ENCODE measurements at places on chromosomes 16 and 17.

- DNase-seq: no peak
These were observed 8.0 kb downstream of the IGF2BP1 start for GRCh38 chr17:49005140-49005539.

DNA sequence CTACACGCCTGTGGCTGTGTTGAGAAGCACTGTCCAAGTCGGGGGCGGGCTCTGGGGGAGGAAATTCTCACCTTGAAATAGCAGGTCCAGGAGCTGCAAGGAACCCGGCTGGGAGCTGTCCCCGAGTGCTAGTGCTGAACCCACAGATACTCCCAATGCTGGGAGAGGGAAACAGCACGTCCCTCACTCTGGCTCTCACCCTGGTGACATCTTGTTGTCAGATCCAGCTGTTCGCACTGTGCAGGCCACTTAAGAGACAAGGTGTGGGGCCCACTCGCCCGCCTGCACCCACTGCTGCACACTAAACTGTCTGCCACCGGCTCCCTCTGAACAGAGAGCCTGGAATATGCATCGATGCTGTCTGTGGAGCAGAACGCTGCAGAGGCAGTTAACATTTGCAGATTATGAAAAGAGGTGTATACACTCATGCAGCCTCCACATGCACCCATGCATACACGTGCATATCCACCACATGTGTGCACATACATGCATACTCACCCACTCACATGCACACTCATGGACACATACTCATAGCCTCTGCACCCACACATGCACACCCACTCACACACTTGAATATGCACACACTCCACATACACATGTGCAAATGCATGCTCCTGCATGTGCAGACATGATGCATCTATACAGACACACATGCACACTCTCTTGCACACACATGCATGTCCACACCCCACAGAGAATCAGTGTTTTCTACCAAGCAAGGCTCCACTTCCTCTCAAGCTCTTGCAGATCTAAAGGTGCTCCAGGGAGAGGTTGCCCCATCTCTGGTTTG, 42.0 kb downstream of the MGAT5B start:
- no peak for DNase-seq

- DNase-seq: peak; percentile 68
These were observed 952 bp downstream of the CD300A start for GRCh38 chr17:74467221-74467951.

DNA sequence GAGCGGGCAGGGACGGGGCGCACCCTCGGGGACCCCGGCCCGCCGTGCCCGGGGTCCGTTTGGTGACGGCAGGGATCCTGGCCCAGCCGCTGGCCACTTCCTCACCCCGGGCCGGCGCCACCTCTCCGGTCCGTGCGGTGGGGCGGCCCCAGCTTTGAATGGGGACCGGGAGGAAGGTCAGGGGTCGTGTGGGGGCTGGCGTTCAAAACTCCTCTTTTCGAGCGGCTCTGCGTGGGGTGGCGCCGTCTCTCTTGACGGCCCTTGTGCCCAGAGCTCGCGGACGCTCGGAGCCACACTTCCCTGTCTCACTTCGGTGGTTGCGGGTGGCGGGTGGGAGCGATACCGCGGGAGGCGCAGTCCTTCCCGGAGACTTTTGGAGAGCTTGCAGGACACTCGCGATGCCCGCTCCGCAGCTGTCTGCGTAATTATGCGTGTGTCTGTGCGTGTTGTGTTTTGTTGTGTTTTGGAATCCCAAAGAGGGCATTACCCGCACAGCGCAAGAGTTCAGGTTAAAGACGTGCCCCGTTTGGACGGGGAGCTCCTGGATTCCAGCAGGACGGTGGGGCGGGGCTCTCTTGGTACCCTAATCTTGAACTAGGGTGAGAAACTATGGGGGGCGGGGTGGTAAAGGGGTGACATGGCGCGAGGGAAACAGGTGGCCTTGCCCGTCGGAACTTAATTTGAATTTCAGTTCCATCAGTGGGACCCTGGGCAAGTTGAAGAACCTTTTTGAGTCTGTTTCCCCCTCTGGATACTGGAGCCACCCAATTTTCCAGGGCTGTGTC, 637 bp downstream of the PLCG2 start:
- peak; percentile 47 for DNase-seq

- DNase-seq: peak; percentile 94
These were observed 4.3 kb downstream of the KAT2A start for GRCh38 chr17:42116705-42117396.

DNA sequence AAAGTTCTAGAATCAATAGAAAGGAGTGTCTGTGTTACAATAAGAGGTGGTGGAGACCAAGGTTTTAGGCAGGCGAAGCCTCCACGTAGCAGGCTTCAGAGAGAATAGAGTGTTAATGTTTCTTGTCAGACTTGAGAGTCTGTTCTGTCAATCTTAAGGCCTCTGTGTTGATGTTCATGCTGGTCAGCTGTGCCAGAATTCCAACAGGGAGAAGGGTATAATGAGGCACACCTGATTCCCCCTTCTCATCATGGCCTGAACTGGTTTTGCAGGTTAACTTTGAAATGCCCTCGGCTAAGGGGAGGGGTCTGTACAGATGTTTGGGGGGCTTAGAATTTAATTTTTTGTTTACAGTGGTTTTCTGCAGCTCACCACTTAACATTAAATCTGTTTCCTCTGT, 46.0 kb downstream of the RNF112 start:
- no peak for DNase-seq

DNA sequence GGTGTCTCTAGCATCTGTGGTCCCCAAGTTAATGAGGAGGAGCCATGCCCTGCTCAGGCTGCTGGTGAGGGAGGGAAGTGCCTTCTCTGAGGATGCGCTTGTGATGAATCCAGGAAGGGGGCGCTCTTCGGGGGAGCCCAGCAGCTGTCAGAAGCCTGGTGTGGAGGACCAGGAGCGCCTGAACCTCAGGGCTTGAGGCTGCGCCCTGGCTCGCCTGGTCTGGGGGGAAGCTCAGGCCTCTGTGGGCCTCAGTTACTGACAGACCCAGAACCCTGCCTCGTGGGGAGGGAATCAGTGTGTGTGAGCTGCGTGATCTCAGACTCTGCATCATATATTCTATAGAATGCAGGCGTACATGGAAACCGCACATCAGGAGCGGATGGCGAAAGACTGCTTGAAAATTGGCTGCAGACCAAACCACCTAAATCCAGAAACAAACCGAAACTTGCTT, 126.1 kb downstream of the SEC14L1 start:
- DNase-seq: no peak

DNA sequence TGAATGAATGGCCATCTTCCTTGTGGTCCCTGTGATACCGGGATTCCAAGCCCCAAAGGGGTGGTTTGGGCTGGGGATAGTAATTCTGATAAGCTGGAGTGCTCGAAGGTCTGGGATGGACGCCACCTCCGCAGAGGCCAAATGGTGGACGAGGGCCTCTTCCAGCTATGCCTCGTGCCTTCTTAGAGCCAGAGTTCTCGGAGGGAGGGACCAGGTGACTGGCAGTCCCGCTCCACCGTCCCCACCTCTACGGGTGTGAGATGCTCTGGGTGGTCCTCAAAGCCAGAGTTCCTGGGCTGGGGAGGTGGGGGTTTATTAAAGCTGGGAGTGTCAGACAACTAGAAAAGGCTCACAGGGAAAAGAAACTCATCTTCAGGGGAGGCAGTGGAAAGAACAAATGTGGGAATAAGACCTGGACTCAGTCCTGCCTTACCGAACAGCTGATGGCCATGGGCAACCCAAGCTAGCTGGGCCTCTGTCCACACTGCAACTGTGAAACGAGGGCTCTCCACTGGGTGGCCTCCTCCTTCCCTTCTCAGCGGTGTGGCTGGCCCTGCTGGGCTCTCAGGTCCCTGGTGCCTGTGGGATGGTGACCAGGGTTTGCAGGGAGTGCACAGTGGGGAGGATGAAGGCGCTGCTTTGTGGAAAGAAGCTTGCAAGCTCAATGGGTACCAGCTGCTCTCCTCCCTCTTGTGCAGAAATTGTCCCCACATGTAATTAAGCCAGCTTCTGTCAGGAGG, 75.2 kb downstream of the N4BP1 start:
- no peak for DNase-seq

DNA sequence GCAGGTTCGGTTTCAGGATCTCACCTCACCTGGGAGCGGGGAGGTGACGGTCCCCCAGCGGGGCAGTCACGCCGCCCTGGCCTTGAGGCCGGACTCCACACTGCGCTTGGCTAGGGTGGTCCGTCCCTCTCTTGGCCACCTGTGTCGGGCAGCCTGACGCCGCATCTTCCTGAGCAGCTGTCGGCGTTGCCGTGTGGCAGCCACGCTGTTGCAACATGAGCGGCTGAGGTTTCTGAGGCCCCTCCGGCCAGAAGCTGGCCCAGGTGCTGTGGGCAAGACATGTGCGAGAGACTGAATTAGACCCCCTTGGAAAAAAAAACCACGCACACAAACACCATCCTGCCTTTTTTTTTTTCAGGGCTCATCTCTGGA, 49.2 kb downstream of the IRF8 start:
- no peak for DNase-seq

DNA sequence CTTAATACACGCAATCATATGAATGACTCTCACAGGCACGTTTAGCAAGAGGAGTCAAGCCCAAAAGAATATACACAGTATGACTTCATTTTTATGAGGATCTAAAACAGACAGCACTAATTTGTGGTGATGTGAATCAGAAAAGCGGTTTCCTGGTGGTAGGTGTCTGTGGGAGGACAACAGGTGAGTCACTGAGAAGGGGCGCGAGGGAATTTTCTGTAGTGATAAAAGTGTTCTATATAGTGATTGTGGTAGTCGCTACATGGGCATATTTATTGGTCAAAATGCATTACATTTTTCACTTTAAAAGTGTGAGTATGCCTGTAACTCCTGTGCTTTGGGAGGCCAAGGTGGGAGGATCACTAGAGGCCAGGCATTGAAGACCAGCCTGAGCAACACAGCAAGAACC, 7.6 kb upstream of the TNRC6A start:
- DNase-seq: peak; percentile 3

DNA sequence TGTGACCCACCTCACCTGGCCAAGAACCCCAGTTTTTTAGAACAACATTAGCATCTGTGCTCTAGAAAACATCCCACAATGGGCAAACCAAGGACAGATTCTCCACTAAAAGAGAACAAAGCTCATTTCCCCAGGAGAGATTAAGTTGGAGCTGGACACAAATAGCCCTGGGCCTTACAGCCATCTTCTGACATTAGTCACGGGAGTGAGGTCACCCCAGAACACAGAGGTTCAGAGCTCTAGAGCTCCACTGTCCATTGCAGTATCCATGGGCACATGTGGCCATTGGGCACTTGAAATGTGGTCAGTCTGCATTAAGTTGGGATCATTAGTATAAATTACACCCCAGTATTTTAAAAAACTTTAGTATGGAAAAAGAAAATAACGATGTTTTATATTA, 47.6 kb upstream of the RBBP6 start:
- DNase-seq: no peak

- DNase-seq: no peak
These were observed 112.8 kb downstream of the ZNF778 start for GRCh38 chr16:89330177-89330856.

- DNase-seq: no peak
These were observed 21.1 kb downstream of the ARHGAP23 start for GRCh38 chr17:38449364-38449763.

- no peak for DNase-seq
These were observed 646.1 kb downstream of the CDH11 start for GRCh38 chr16:64475627-64476351.

GRCh38 chr17:80619535-80620235, 75.0 kb downstream of the RPTOR start:
- no peak for DNase-seq

DNA sequence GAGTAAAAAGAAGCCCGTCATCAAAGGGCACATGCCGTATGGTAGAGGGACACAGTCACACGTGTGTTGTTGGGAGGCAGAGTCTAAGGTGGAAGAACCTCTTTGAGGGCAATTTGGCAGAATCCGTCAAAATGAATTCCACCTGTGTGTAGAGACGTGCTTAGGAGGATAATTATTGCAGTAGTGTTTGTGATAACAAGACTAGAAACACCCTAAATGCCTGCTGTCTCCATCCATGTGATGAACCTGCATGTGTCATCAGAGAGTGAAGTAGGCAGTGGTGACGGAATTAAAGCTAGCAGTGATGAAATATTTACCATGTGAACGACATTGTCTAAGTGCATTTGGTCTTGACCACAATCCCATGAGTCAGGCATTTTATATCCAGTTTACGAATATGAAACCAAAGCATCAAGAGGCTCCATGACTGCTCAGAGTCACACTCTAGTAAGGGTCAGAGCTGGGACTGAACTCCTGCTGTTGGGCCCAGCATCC, 61.3 kb upstream of the ADORA2B start:
- peak; percentile 93 for DNase-seq

DNA sequence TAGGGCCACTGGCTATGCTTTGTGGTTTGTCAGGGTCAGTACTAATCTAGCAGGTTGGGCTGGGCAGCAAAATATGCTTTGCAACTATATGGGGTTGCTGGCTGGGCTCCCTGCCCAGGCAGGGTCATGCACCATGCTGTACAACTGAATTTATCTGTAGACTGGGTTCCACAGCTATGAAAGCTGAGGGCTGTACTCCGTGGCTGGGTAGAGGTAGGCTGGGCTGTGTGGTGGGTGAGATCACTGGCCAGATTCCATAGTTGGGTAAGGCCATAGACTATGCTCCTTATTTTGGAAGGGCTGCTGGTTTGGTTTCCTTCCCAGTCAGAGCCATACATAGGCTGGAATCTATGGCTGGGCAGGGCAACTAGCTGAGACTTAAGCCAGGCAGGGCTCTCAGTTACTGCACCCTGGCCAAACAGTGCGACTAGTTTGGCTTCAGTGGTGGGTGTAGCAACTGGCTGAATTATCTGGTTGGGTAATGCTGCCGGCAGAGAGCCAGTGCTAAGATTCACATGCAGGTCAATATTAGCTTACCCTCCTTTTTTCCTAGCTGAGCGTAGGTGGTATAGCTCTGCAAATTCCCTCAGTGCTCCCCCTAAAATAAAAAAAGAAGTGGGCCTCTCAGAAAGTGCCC, 769.1 kb upstream of the CDH8 start:
- no peak for DNase-seq

DNA sequence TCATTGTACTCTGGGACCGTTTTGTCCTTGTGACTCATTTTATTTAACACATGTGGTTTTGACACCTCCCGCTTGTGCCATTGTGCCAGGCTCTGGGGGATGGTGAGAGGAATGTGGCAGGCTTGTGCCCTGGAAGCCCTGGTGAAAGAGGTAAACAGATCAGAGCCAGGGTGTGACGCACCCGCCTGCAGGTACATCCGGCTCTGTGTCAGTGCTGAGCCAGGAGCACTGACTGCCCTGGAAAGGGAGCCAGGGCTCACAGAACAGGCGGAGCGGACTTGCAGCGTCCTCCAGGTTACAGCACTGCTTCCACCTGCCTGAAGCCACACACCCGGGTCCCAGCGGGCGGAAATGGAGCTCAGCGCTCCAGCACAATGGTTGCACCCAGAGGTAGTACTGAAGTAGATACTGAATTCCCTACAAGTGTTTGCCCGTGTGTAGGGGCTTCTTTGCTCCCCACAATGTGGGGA, 30.6 kb downstream of the CDRT15 start:
- no peak for DNase-seq

GRCh38 chr17:42573095-42573494, 4.4 kb downstream of the PSMC3IP start:
- no peak for DNase-seq

- no peak for DNase-seq
These were observed 16.8 kb upstream of the FASN start for GRCh38 chr17:82114872-82115271.

GRCh38 chr16:31260136-31260931, 559 bp downstream of the ITGAM start:
- peak; percentile 40 for DNase-seq

Data from inflammatory macrophage treated with lipopolysaccharide for 1 hour (primary cell).